ENCODE measurements at places on chromosomes 11 and 22.

GRCh38 chr22:31100762-31101525, 6.4 kb downstream of the SELENOM start:
- no peak for DNase-seq

DNA sequence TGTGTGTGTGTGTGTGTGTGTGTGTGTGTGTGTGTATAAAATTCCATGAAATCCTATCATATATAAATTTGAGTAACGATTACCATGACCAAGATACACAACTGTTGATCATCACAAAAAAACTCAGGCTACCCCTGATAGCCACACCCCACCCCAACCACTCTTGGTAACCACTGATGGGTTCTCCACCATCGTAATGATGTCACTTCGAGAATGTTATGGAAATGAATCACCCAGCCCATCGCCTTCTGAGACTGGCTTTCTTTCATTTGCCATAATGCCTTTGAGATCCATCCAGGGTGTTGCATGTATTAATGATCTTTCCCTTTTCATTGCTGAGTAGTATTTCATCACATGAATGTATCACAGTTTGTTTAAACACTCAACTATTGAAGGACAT, 496.0 kb downstream of the MIAT start:
- DNase-seq: no peak

- DNase-seq: no peak
Measured at GRCh38 chr11:122095681-122096262, 20.2 kb downstream of the BLID start.

DNA sequence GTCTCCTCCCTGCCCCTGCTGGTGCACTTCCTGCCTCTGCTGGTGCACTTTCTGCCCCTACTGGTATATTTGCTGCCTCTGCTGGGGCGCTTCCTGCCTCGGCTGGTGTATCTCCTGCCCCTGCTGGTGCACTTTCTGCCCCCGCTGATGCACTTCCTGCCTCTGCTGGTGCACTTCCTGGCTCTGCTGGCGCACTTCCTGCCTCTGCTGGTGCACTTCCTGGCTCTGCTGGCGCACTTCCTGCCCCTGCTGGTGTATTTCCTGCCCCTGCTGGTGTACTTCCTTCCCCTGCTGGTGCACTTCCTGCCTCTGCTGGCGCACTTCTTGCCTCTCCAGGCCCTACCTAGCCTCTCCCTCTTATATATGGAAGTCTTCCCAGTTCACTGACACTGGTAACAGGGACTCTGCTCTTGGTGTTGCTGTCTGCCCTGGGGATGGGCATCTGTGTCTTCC, 10.1 kb downstream of the MTFP1 start:
- DNase-seq: peak; percentile 44

- DNase-seq: no peak
Measured at GRCh38 chr11:122717264-122717867, 61.8 kb downstream of the UBASH3B start.

DNA sequence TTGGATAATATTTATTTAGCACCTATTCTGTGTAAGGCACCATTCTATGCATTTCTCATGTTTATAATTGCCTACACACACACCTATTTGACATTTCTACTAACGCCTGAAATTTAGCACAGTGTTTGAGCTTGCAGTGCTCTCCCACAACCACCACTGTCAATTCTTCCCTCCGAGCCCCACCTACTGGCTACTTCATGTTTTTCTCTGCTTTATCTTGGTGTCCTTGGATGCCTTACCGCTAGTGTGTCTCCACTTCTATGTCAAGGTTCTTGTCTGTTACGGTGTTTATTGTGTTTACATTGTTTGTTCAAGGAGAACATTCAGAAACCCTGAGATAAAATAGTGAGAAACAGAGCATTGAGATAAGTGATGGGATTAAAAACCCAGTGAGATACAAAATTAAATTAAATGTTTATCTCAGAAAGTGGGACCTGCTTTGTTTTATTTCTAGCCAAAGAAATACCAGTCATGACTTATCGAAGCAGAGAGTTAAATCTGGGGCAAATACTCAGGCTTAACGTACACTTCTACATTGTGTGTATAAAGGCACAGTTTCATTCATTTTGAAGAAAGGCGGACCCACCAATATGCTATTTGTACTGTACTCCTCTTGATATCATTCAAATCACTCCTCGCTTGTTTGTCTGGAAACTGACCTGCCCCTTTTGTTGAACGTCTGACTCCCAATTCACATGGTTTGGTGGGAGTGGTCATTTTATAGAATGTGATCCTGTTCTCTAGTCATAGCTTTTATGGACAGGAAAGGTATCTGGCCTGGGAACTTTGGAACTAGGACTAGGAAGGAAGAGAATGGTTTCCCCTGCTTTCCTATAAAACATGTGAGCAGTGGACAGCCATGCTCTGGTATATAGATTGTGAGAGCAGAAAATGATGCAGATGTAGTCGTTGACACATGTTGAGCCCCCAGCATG, 39.2 kb upstream of the SLC36A4 start:
- no peak for DNase-seq

DNA sequence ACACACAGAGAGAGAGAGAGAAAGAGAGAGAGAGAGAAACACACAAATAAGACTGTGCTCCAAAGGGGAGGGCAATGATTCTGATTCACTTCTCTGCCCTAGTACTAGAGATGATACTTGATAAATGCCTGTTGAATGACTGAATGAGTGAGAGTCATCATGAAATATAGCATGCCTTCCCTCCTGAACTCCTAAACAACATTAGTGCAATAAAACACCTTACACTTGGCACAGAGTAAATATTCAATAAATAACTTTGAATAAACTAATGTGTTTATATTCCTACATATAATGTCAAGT, 511.2 kb upstream of the RAG2 start:
- DNase-seq: no peak

GRCh38 chr11:36598051-36598450, at the start of gene RAG2:
RAG2 (minus strand) TSS chr11:36598236; CDS start chr11:36594168, 4,068 bp downstream.
- no peak for DNase-seq

GRCh38 chr22:26689513-26690301, 32.3 kb downstream of the MIAT start:
- DNase-seq: no peak

- no peak for DNase-seq
Measured at GRCh38 chr11:92500453-92500852, 275.8 kb downstream of the FAT3 start.

- DNase-seq: no peak
Measured at GRCh38 chr22:43925433-43926348, 2.1 kb downstream of the PNPLA3 start.

DNA sequence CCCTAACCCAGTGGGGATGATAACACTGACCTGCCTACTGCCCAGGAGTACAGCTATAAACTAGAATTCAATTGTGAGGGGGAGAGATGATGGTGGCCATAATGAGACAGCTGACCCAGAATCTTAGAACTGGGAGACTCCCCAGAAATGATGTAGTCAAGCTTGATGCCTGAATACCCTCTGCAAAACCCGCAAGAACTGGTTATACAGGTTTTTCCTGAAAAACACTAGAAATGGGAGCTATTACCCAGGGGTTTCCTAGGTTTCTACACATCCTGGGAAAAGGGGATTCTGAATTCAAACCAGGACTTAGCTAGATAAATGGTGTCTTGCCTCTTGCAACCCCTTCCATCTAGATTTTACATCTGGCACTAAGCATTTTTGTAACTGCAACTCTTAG, 113.8 kb upstream of the NARS2 start:
- no peak for DNase-seq

DNA sequence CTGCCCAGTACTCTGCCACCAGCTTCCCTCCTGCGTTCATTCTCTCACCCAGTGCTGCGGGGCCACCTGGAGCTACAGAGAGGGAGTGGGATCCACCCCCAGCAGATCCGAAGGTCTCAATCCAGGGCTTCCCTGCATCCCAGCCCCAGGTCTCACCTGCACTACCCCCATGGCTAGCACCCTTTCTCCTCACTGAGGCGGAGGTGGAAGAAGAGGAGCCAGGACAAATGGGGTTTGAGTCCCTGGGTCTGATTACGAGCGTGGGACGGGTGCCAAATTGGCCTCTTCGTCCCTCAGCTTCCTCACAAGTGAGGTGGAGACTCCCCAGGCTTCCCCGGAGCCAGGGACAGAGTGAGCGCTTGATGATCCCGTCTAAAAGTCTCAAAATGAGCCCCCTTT, 64.2 kb downstream of the NFAM1 start:
- DNase-seq: no peak

GRCh38 chr11:121321614-121322243, 29.2 kb downstream of the SC5D start:
- no peak for DNase-seq

DNA sequence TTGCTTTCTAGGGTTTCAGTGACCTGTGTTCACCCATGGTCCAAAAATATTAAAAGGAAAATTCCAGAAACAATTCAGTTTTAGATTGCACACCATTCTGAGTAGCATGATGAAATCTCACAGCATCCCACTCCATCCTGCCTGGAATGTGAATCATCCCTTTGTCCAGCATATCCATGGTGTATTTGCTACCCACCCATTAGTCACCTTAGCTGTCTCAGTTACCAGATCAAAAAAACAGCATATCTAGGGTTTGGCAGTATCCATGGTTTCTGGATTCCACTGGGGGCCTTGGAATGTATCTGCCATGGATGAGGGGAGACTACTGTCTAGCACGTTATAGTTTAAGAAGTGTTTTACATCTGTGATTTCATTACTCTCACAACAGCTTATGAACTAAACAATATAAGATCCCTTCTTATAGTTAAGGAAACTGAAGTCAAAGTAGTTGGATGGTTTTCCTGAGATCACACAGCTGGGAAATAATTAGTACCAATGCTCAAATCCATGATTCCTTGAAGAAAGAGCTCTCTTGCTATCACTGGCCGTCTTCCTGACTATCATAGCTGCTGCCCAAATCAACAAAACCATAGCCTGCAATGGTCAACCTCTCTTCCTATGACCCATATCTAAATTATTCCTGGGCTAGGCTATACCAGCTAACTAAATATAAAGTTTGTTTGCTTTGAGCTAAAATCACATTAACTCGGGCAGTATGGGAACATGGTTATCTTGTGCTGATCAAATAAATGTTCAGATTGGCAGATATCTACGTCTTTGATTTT, 122.6 kb downstream of the MICAL2 start:
- DNase-seq: no peak

GRCh38 chr11:130601764-130602460, 153.5 kb downstream of the ADAMTS15 start:
- no peak for DNase-seq

DNA sequence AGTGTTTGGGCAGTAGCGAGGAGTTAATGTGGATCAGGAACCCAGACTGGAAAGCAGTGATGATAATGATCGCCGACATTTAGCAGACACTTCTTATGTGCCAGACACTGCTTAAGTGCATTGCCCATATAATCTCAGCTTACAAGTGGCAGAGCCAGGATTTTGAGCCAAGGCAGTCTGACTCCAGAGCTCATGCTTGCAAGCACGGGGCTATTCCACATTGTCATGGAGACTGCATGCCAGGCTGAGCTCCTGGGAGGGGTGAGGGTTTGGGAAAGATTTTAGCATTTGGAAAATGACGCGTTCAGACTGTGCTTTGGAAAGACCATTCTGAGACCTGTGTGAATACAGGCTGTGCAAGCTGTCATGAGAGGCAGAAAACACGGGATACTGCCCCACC, 302.7 kb downstream of the DDX10 start:
- DNase-seq: no peak

DNA sequence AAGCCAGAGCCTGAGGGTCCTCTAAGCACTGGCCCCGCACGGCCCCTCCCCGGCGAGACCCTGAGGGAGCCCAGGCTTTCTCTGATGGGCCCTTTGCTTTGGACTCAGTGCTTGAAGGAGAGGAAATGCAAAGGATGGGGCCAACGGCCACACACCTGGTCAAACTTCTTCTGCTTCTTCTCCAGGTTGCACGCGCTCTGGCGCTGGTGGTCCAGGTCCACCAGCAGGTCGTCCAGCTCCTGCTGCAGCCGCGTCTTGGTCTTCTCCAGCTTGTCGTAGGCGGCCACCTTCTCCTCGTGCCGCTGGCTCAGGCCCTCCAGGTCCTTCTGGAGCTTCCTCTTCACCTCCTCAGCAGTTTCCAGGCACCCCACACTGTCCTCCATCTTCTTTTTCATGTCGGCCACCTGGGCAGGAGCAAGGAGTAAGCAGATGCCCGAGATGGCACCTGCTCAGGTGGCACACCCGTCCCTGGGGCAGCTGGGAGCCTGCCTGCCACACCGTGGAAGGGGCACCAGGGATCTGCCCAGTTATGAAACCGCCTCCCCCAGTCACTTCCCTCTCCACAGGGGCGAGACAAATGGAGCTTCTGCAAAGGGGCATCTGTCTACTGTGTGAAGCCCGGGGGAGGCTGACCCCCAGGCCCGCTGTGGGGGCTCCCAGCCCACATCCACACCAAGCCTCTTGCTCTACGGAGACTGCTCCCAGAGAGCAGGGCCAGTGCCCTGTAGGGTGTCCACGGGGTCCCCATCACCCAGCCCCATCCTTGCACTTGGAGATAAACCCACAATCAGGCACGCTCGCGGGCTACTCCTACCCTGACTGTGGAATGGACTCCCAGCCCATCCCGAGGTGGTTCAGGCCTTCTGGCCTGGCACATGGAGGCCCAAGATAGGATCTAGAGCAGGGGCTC, 39.2 kb downstream of the APOL1 start:
- DNase-seq: no peak

- DNase-seq: no peak
Measured at GRCh38 chr11:111322534-111322933, 24.2 kb downstream of the POU2AF3 start.

GRCh38 chr11:118909619-118910308, 16.0 kb downstream of the BCL9L start:
- no peak for DNase-seq

GRCh38 chr11:117134431-117134830, 9.7 kb upstream of the PAFAH1B2 start:
- DNase-seq: no peak

- no peak for DNase-seq
Measured at GRCh38 chr11:12167061-12168000, 56.9 kb downstream of the MICAL2 start.

DNA sequence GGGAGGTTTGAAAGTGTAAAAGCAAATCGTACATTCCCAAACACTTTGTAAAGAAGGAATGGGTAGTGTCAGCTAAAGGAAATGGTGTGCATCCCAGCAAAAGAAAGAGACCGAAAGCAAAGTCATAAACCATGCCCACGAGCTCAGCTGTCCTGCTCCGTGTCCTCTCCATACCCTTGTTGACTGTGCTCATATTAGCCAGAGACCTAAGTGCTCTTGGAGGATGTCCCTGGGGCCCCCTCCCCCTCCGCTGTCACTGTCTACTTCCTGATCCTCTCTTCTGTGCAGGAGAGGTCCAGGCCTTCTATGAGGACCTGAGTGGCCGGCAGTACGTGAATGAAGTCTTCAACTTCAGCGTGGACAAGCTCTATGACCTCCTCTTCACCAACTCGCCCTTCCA, 46.1 kb downstream of the SCN3B start:
- DNase-seq: no peak
